ENCODE measurements at places on chromosomes 16 and 17.

DNA sequence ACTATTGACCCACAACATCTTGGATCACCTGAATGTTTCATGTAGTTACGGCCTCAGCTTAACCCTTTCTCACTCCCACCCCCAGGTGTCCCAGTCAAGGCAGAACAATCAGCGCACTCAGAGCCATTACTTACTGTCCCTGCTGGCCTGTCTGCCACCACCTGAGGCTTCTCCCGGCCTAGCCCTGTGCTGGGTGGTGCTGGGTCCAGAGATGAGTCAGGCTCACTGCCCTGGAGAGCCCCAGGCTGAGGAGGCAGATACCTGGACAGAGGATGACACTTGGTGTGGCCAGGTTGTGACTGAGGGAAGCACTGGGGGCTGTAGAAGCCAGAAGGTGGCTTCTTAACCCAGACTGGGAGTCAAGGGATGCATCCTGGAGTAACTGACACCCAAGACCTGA, 4.0 kb upstream of the SLC5A2 start:
- DNase-seq = no peak

GRCh38 chr17:62808576-62808970, 459 bp upstream of the MARCHF10 start:
- DNase-seq = no peak

DNA sequence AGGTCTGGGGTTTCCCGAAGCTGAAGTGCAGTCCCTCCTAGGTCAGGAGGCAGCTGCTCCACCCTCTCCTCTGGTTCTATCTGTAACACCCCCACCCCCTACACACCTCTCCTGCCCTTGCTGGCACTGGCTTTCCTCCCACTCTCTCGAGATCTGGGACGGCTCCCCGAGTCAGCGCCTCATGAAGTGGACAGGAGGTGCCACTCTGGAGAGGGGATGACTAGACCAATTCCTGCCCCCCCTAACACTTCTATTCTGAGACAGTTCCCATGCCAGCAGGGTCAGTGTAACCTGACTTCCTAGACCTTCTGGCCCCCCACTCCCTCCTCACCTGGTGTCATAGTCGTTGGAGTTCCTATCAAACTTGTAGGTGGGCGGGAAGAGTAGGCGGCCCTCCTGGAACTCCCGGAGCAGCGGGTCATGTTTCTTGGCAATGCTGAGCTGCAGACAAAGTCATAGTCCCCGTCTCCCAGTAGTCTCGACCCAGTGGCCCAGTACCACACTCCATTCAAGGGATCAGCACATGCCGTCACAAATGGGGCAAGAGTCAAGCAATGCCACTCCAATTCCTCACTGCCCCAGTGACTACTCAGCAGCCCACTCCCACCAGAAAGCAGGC, 9.7 kb downstream of the INPP5K start:
- no peak for DNase-seq

GRCh38 chr16:88369447-88370008, 13.2 kb upstream of the ZNF469 start:
- no peak for DNase-seq

DNA sequence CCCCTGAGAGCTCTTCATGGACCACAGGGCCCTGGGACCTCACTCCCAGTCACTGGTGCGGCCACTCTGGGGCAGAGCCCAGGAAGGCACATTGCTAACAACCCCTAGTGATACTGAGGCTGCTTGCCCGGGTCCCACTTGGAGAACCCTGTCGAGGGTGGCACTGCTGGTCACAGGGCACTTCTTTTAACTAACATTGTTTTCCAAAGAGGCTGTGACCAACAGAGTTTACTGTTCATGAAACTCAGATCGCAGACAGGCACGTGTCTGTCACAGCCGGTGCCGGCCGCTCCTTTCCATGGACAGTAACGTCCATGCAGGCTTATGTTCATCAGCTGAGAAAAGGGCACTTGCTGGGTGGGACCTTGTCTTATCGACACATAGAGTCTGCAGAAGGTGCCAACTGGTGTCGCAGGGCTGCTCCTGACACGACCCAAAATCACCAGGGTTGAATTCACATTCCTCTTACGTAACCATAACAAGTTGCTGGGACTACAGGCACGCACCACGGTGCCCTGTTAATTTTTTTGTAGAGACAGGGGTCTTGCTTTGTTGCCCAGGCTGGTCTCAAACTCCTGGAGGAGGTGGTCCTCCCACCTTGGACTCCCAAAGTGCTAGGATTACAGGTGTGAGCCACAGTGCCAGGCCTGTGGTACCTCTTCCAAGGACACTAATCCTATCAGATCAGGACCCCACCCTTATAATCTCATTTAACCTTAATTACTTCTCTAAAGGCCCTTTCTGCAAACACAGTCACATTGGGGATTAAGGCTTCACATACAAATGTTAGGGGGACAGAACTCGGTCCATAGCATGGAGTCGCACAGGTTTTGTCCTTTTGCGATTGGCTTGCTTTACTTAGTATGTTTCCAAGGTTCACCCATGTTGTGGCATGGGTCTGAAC, 1.2 kb upstream of the ZC3H18 start:
- DNase-seq = no peak

DNA sequence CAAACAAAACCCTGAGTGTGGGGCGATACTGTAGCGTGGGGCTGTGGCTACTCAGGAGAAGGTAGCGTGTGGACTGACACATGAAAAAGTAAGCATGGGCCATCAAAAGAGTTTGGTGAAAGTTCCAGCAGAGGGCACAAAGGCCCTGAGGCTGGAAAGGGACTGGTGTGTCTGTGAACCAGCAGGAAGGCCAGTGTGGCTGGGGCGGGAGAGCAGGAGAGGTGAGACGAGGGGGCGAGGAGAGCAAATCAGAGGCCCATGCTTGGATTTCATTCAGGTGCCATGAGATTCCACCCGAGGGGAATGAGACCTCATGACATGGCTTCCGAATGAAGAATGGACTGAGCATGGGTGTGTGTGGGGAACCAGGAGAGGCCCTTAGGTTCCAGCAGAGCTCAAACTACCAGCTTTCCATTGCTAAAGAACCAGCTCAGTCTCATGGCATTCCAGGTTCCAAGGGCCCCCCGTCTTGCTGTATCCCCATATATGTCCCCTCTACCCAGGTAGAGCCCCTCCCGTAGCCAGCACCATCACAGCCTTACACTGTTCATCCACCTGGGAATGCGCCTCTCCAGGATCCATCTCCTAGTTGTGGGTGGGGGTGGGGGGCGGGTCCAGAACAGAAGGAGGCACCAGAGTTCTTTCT, 31.1 kb downstream of the TRPV2 start:
- no peak for DNase-seq

- no peak for DNase-seq
These were observed 161.0 kb downstream of the FTO start for GRCh38 chr16:53864819-53865493.

DNA sequence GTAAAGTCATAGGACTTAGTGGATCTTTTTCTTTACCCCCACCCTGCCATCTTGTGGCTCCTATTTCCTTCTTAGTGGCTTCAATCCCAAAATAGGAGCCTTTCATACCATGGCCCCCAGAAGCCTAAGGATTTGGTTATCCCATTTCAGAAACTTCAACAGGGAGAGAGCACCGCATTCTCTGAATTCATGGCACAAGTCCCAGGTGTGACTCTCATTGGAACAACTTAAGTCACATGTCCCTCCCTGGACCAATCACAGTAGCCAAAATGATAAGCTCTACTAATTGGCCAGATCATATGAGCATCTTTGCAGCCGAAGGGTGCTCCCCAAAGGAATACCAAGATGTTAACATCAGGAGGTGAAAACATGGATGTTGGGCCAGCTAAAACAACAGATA, 43.2 kb downstream of the AXIN2 start:
- DNase-seq = no peak

DNA sequence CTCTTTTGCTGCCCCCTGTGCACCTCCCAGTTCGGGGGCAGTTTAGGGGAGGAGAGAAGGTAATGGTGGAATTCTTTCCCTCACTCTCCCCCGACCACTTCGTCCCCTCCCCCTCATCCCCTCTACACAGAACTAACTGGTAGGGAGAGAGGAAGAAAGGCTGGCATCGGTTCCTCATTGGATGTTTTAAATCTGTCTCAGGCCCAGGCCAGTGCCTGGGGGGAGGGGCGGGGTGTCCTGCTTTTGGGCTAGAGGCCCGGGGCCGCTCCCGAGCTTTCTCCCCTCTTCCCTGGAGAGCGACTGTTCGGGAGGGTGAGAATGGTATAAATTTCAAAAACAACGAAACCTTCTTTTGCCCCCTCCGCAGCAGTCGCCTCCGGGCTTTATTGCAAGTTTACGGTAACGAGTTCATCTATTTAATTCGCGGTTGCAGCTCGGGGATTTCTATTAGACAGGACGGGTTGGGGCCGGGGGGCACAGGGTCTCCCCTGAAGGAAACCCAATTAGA, at the start of gene PRAC2:
PRAC2 (plus strand) TSS at position 271 of the 508 bp plus-strand sequence. CDS start 1,226 bp downstream, outside the sequence.
- no peak for DNase-seq

- DNase-seq = no peak
These were observed 50.2 kb downstream of the DNAH3 start for GRCh38 chr16:21100447-21100846.

DNA sequence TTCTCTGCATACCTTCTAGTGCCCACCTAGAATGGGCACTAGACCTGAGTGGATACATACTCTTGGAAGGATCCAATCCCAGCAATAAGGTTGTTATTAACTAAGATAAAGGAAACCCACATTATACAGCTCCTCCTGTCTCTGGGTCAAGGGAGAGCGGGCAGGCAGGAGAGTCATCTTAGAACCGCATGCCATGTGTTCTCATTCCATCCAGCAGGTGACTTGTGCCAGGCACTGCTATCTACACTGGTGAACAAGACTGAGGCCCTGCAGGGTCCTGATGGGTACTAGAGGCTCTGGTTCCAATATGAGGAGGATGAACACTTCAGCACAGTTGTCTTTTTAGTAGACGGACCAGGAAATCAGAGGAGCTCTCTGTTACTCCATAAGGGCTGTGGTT, 5.9 kb upstream of the CD300H start:
- no peak for DNase-seq

DNA sequence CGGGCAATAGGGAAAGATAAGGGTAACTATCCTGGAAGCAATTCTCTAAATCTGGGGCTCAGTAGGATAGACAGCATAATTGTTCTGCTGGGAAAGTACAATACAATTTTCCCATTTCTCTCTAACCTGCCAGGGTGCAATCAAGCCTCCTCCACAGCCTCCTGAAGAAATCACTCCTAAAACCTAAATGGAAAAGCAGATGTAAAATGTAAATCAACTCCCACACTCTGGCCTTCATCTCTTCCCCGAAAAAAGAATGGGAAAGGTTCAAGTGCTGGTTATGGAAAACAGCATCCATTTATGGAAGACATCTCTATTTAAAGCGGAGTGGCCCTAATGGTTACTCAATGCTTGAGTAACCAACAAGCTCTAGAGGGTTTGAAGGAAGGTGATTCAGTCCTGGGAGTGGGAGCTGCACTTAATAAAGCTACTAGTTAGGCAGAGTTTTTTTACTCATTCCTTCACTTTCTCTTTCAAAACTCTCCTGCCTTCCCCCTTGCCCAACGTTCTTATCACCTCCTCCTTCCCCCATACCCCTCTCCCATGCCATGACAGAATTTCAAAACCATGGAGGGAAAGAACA, 5.1 kb downstream of the MMD start:
- no peak for DNase-seq

GRCh38 chr17:79049821-79050220, 24.8 kb upstream of the ENGASE start:
- DNase-seq = no peak

GRCh38 chr17:78172249-78173051, 4.1 kb downstream of the SYNGR2 start:
- DNase-seq = peak; percentile 7

DNA sequence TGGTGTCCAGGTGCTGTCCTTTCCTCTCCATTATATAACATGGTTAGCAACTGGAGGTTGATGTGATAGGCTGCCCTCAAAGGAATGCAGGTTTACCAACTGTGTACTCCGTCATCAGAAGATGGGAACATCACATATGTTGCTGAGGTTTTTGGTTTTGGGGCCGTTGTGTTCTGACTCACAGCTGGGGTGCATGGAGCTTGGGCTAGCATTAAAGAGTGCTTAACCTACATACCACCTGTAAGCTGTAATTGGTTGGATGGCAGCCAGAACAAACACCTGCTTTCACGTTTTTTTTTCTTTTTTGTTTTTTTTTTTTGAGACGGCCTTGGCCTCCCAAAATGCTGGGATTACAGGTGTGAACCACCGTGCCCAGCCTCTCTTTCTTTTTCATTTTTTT, 20.9 kb downstream of the TMEM11 start:
- no peak for DNase-seq

DNA sequence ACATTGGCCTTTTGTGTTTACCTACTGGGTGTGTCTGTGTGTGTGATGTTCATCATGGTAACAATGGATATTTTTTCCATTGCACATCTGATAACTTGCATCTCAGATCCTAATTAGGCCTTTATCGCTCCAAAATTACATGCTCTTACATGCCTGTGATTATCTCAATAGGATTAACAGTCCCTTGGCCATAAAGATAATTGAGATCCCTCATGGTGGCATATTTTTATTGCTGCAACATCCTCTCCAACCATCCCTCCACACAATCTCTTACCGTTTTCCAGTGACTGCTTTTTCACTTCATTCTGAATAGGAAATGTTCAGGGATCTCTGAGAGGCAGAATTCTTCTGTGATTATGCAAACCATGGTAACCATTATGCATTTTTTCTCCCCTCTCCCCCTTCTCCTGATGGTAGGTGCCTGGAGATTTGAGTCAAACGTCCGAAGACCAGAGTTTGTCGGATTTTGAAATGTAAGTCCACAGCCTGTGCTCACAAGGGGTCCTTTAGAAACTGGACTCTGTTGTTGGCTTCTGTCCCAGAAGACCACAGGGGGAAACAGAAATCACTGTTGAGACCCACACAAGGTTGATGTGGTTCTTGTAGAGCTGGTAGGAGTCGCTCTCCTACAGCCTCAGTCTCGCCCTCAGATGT, 405.5 kb downstream of the CPPED1 start:
- no peak for DNase-seq

GRCh38 chr16:29820271-29820701, at the start of gene MVP:
TSS of gene MVP (plus strand) at chr16:29820462. CDS start at chr16:29830550, 10,088 bp downstream.
- no peak for DNase-seq

GRCh38 chr16:15493466-15494180, 59.2 kb downstream of the BMERB1 start:
- DNase-seq = peak; percentile 83

- DNase-seq = no peak
These were observed 196.1 kb downstream of the GSG1L start for GRCh38 chr16:27867122-27868110.

DNA sequence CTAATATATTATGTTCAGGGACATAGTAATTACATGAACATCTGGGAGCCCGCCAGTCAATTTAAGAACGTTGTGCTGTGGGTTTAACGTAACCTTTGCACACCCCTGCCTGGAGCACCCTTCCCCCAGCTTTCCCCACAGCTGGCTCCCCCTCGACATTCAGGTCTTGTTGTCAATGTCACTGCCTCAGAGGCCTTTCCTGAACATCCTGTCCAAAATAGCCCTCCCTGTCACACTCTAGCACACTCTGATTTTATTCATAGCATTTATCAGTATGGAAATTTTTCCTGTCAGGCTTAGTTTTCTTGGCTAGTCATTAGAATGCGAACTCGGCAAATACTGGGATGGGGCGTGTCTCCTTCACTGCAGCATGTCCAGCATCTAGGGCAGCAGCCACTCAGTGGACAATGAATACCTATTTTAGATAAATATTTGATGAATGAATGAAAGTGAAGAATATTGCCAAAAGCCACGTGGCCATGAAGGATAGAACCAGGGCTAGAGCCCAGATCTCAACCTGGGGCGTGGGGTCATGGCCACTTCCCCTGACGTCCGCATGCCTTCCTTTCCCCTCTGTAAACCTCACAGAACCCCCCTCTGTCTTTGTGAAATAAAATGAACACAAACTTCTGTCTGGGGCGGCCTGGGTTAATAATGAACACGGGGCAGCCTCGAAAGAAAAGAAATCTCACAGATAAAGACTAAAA, 10.5 kb downstream of the PIK3R6 start:
- DNase-seq = peak; percentile 54

- DNase-seq = peak; percentile 50
These were observed 115.2 kb downstream of the RBFOX3 start for GRCh38 chr17:79495665-79496064.

All from NCI-H1694 treated with DMSO at 0.1 percent for 48 hours (cell line).